Hematopoietic multipotent progenitor cell treated with erythropoietin and hydrocortisone succinate and interleukin-3 and kit ligand, for 17 days (in vitro differentiated cells): ENCODE measurements at places on chromosomes 3 and 15.

GRCh38 chr3:11724615-11725339, 81.1 kb upstream of the VGLL4 start:
- DNase-seq, result no peak

DNA sequence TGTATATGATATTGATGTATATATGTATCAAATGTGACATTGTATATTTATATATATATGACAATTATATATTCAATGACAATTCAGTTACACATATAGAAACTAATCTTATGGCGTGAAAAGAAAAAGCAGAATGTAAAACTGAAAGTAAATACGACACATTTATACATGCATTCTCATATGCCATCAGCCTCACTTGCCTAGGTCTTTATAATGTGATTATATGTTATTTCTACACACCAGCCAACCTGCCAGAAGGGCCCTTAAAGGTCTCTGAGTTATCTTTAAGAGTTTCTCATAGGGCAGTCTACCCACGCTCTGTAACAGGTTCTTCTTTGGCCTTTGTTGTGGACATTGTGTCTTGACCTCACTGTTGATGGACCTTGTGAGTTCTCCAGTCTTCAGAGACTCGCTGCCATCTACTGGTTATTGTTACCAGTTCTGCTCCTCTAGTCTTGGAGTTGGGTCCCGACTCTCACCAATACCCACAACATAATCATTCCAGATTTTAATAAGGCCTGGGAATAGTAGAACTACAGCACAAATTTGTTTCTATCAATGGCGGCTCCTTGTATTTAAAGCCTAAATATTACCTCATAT, 371.5 kb upstream of the GOLIM4 start:
- peak; percentile 7 for DNase-seq

DNA sequence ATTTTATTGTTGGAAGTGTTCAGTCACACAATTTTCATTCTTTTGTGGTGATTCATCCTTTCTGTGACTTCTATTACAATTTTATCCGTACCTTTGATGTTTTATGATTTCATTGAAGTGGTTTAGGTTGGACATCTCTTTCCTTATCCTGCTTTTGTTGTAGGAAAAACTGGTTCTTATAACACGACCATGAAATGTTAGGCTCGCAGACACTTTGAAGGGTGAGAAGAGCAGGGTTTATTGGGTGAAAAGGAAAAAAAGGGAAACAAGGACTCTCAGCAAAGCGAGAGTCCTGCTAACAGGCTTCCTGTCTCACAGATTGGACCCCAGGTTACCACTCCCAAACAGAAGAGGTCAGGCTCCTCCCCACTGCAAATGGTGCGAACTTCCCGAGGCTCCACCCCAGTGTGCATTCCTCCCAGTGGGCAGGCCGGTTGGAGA, 257.4 kb downstream of the STXBP5L start:
- no peak for DNase-seq

DNA sequence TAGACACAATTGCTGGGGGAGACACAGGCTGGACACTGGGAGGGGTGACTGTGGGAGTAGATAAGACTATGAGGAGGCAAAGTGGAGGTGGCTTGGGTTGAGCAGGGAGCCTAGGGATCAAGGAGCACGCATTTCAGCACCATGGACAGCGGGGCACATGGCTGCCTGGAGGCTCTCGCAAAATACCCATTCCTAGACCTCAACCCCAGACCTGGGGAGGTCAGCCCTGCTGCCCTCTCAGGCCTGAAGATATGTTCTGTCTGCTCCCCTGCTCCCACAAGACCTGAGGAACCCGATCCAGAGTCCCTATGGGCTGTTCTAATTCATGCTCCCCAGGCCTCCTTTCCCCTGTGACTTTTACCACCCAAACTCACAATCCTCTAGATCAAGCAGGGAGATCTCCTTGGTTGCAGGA, 16.0 kb upstream of the CPEB1 start:
- peak; percentile 35 for DNase-seq

DNA sequence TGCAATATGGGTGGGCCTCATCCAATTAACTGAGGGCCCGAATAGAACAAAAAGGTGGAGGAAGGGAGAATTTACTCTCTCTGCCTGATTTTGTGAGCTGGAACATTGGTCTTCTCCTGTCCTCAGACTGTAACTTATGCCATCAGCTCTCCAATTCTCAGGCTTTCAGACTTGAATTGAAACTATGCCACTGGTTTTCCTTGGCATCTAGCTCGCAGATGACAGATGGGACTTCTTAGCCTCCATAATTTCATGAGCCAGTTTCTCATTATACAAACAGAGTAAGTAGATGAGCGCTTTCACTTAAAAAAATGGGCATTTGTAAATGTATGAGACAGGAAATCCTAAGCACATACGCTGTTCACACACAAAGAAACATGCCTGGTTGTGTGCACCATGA, 8.7 kb upstream of the PTX3 start:
- no peak for DNase-seq

- no peak for DNase-seq
These were observed 13.0 kb downstream of the TGM5 start for GRCh38 chr15:43253431-43254403.
